Fibroblast of upper back skin (primary cell): ENCODE measurements at places on chromosomes 3 and 15.

- peak; percentile 28 for DNase-seq
These were observed 64.8 kb downstream of the ADAM10 start for GRCh38 chr15:58684751-58685150.

DNA sequence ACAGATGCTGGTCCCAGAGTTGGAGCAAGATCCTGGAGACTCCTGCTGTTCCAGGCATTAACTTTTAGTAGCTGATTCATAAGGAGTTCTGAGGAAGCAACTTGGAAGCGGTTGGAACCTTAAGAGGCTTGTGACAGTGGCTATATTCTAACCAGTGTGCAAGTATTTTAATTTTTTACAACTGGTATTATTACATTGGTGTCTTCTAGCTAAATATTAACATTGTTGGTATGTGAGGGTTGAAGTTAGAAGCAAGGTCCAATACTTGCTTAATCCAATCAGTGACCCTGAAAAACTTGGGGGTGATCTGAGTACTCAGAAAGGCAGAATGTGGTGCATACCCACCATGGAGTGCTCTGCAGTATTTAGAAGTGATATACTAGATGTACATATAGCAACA is 1.5 kb upstream of the OR4F15 start:
- no peak for DNase-seq

GRCh38 chr3:71499227-71499876 is 84.2 kb downstream of the FOXP1 start:
- DNase-seq: no peak

GRCh38 chr3:60250206-60250605 is 1001.0 kb downstream of the FHIT start:
- DNase-seq: peak; percentile 60

DNA sequence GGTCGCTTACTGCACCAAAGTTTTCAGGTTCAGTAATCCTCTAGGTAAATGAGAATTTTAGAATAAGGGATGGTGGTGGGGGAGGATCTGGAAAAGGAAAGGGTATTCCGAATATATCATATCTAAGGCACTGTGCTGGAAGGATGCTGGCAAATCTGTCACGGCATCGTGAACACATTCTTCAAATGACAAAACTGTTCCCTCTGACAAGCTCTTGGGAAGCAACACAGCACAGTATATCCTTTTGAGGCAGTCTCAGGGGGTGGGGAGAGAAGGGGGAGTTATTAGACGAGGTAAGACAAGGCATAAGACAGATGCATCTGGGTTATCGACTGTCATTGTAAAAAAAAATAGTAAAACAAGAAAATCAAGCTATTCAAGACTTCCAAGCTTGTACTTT is 289.6 kb upstream of the LRRN1 start:
- DNase-seq: no peak

GRCh38 chr3:194852831-194853508 is 167.3 kb downstream of the FAM43A start:
- no peak for DNase-seq

- DNase-seq: no peak
These were observed 13.7 kb upstream of the SEC22A start for GRCh38 chr3:123188058-123188457.

GRCh38 chr3:47961036-47961435 is 55.2 kb downstream of the MAP4 start:
- no peak for DNase-seq

DNA sequence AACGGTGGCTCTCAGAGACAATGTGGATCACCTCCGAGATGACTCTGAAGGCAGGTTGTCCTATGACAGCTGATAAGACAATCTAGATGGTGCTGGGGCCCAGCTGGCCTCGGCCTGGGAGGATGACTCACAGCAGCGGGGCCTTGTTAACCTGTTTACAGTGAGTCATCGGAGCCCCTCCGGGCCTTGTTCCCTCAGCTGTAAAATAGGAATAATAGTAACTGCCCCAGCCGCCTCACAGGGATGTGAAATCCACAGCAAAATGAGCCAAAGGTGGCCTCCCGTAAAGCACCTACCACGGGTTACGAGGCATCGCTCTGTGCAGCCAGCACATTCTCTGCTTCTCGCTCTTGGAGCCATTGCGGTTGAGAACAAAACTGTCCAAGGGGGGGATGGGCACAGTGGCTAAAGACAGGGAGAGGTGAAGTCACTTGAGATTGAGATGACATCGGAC is 88.6 kb upstream of the RASGRF1 start:
- no peak for DNase-seq

DNA sequence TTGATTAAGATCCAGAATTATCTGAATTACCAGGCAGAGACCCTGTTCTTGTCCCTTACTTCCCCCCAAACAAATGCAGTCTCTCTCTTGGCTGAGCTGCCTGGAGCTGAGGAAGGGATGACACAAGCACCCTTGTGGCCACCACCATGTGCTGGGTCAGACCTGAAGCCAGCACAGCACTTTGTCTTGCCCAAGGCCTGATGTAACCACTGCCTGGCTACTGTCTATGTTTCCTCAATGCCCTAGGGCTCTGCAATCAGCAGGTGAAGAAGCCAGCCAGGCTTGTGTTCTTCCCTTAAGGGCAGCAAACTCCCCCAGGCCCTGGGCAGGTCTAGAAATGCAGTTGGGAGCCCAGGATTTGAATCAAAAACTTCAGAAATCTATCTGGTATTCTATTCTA is 15.8 kb upstream of the CASR start:
- DNase-seq: no peak
